Left lung (tissue), 14 donors: ENCODE measurements at places on chromosomes 12 and 14. TPM values are rescaled to one million over a fixed set of nuclear protein-coding genes. Genes with fewer than 3 reads are reported as not detected.

DNA sequence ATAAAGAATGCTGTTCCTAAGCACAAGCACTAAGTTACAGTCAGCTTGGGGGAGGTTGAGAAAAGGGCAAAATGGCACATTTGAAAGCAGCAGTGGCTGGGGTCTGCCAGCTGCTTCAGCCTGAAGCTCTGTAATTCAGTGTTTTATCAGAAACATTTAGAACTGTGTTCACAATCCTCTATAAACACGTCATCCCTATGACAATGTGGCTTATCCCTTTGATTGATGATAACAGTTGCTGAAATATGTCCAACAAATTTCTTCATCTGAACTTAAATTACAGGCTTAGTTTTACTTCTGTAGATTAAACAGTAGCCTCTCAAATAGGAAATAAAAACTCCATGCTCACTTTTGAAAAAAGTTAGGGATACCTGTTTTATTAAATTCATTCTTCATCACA, 108.8 kb downstream of the VEZT start:
- no peak overlapping the region for H3K4me3 ChIP-seq
- DNase-seq, result no peak
- H3K4me1 ChIP-seq, result no peaks in the 10 kb centered on the region
- H3K36me3 ChIP-seq, result no peaks in the 10 kb centered on the region

GRCh38 chr12:94644141-94644979, 6.0 kb downstream of the TMCC3 start:
- H3K27ac ChIP-seq, result peak overlapping the region; percentile 89
- H3K27me3 ChIP-seq, result no peaks in the 10 kb centered on the region

The GCN1 gene
- 89.4 TPM for total RNA-seq

The MUCL1 gene
- 1.8 TPM for total RNA-seq

DNA sequence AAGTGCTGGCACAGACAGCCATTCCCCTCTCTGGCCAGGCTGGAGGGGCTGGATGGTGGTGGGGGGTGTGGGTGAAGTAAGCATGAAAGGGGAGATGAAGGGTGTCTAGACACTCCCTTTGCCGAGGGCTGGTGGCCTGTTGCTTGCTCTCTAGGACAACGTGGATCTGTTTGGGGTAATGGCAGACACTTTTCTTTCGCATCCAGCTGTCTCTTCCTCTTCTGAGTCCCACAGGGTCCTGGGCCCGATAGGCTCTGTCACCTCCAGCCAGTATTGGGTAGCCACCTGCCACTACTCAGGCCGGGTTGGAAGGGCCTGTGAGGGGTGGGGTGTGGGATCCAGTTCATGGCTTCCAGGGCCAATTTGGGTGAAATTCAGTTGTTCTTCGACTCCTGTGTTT, 218.1 kb downstream of the CACNA1C start:
- no peak overlapping the region for H3K27ac ChIP-seq
- no peaks in the 10 kb centered on the region for H3K4me1 ChIP-seq
- no peaks in the 10 kb centered on the region for H3K36me3 ChIP-seq
- no peak for DNase-seq
- no peaks in the 10 kb centered on the region for H3K27me3 ChIP-seq
- H3K4me3 ChIP-seq, result no peak overlapping the region

The SLC6A15 gene
- total RNA-seq, result not detected

The LRRC10 gene
- total RNA-seq, result not detected

DNA sequence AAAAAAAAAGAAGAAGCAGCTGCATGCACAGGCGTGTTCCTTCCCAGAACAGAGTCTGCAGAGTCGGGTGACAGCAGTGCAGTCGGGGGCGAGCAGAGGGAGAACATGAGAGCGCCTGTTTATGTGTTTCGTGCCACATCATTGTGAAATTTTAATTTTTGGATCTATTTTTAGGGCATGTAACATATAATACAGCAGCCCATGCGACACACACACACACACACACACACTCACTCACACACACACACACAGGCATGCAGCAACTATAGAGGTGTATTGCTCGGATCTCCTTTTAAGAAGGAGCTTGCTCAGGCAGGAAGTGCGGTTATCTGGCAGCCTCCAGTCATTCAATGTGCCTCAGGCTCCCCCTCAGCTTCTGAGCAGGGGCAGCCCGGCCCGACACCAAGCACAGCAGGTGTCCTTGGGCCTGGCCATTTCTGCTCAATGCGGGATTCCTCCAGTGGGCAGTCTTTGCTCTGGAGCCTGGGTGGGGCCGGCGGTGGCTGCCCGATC, 71.8 kb downstream of the ZNF664 start:
- no peak overlapping the region for H3K4me3 ChIP-seq
- DNase-seq, result no peak
- H3K27ac ChIP-seq, result no peak overlapping the region
- no peaks in the 10 kb centered on the region for H3K36me3 ChIP-seq
- H3K4me1 ChIP-seq, result no peaks in the 10 kb centered on the region
- no peaks in the 10 kb centered on the region for H3K27me3 ChIP-seq

The CPM gene
- total RNA-seq, result 708 TPM

The GZMB gene
- total RNA-seq, result 8.2 TPM

DNA sequence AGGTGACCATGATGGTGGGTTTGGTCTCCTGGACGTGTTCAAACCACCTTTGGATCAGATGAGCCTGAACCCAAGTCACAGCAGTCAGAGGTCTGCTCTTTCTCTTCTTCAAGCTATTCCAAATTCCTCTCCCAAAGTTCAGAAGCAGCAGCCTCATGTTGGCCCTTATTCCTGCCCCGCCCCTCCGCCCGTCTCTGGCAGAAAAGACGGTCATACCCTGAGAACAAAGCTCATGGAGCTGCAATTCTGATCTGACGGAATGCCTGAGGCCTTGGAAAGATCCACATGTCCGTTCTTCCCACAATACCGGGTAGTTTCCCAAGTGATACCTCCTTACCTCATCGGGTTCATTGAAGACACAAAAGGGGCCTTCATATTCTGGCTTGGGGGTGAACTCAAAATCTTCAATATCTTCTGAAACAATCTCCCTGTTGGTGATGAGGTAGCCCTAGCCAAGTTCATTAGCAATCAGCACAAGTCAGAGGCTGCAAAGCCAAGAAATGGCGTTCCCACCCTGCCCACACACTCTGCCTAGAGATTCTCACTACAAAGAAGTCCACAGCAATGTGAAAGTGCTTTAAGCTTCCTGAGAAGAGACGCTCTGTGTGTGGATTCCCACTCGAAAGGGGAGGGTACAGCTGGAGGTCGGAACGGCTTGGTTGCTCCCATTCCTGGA, 11.2 kb downstream of the POLE start:
- H3K4me1 ChIP-seq, result no peaks in the 10 kb centered on the region
- no peaks in the 10 kb centered on the region for H3K27me3 ChIP-seq
- H3K36me3 ChIP-seq, result no peaks in the 10 kb centered on the region
- H3K4me3 ChIP-seq, result no peak overlapping the region

The DLGAP5 gene
- 1.8 TPM for total RNA-seq

DNA sequence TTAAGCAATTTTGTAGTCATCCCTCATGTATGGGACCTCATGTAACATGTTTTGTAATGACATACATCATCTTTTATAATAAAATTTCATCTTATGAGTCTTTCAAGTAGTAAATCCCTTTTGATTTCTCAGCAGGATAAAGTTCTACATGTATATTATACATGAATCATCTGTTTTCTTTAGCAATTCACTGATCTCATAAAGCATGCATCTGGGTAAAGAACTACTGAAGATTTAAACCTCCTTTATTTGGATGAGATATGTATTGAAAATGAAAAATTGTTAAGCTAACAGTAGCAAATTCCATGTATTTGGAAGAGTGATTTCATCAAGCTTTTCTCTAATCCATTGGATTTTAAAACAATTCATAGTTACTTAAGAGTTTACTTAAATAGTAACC, 126.9 kb downstream of the KITLG start:
- H3K4me3 ChIP-seq, result no peak overlapping the region
- H3K27ac ChIP-seq, result no peak overlapping the region
- H3K27me3 ChIP-seq, result no peaks in the 10 kb centered on the region
- no peaks in the 10 kb centered on the region for H3K36me3 ChIP-seq
- no peak for DNase-seq
- H3K4me1 ChIP-seq, result no peaks in the 10 kb centered on the region

- no peaks in the 10 kb centered on the region for H3K36me3 ChIP-seq
- no peaks in the 10 kb centered on the region for H3K27me3 ChIP-seq
- DNase-seq, result no peak
Measured at GRCh38 chr14:74917646-74918081, 5.4 kb downstream of the RPS6KL1 start.

GRCh38 chr12:113030875-113031525, 25.5 kb upstream of the DTX1 start:
- H3K27ac ChIP-seq, result no peak overlapping the region
- no peak for DNase-seq
- H3K27me3 ChIP-seq, result no peaks in the 10 kb centered on the region
- H3K36me3 ChIP-seq, result no peaks in the 10 kb centered on the region

The CLEC2D gene
- 15.9 TPM for total RNA-seq

GRCh38 chr14:92263681-92264080, 59.3 kb upstream of the SLC24A4 start:
- no peak overlapping the region for H3K27ac ChIP-seq
- H3K4me1 ChIP-seq, result no peaks in the 10 kb centered on the region
- no peak for DNase-seq
- no peak overlapping the region for H3K4me3 ChIP-seq
- H3K36me3 ChIP-seq, result no peaks in the 10 kb centered on the region
- H3K27me3 ChIP-seq, result no peaks in the 10 kb centered on the region

The NGB gene
- total RNA-seq, result not detected

- H3K4me3 ChIP-seq, result no peak overlapping the region
- no peaks in the 10 kb centered on the region for H3K4me1 ChIP-seq
- peak; percentile 21 for DNase-seq
Measured at GRCh38 chr12:82326905-82327503, 31.2 kb downstream of the CCDC59 start.

GRCh38 chr12:114911196-114911595, 227.2 kb upstream of the TBX3 start:
- no peak for DNase-seq
- H3K4me3 ChIP-seq, result no peak overlapping the region
- no peaks in the 10 kb centered on the region for H3K36me3 ChIP-seq
- H3K27ac ChIP-seq, result no peak overlapping the region
- H3K27me3 ChIP-seq, result no peaks in the 10 kb centered on the region

The TOMM20L gene
- not detected for total RNA-seq

DNA sequence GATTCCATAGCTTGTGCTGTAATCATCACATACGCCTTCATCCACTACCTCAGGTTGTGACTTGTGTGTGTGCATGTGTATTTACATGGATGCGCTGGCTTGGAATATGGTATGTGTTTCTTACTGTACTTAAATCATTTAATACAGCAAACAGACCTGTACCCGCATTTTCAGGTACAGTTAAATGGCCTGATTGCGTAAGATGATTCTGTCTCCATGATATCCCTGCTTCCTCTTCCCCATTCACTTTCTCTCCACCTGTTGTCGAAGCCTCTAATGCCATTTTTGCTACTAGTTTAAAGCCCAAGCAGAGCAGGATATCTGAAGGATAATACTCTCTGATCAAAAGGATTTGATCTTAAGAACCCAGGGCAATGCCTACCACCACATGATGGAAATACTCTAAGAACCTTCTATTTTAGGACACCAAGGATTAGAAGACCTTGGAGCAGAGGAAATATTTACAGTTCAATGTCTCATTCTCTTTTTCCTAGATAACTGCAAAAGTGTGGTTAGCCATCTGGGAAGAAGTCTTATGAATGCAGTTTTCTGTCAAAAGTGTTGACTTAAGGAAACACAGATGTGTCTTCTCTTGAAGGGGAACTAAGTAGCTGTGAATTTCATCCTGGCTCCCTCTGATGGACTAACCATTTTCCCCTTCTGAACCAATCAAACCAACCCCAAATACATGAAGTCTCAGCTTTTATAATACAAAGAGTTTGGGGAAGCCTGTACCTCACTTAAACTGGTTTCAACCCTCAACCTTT, 78.7 kb downstream of the HELB start:
- no peaks in the 10 kb centered on the region for H3K4me1 ChIP-seq
- H3K27me3 ChIP-seq, result no peaks in the 10 kb centered on the region
- H3K36me3 ChIP-seq, result no peaks in the 10 kb centered on the region
- no peak overlapping the region for H3K4me3 ChIP-seq

DNA sequence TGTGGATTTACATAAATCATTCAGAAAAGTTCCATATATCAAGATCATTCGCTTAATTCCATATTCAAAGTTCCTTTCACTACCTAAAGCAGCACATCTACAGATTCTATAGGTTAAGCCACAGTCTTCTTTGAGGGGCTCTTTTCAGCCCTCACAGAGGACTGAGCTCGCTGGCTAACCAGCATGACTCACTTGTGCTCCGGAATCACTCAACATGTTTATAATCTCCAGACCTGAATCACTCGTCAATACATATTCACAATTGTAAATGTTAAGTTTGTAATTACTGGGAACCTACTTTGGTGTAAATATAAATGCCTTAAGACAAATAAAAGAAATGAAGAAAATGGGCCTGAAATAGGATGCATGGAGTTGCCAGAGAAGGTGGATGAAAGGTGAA, 315.7 kb downstream of the TMEM132D start:
- H3K27ac ChIP-seq, result no peak overlapping the region
- H3K27me3 ChIP-seq, result no peaks in the 10 kb centered on the region
- H3K4me3 ChIP-seq, result no peak overlapping the region
- DNase-seq, result no peak
- H3K4me1 ChIP-seq, result no peaks in the 10 kb centered on the region
